Lung (tissue), 17 donors: ENCODE measurements at places on chromosomes 5 and 9.

DNA sequence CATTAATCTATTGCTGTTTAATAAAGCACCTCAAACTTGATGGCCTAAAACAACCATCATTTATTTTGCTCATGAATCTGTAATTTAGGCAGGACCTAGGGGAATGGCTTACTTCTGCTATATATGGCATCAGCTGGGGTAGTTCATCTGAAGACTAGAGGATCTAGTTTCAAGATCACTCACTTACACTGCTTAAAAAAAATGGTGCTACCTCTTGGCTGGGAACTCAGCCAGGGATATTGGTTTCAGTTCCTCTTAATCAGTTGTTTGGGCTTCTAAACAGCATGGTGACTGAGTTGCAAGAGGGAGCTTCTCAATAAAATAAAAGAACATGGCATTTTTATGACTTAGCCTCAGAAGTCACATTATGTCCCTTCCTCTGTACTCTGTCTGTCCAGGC, 142.0 kb downstream of the FAM114A2 start:
- DNase-seq, result peak; percentile 8

- DNase-seq, result no peak
Observed at GRCh38 chr9:130319300-130319699, 53.7 kb downstream of the HMCN2 start.

GRCh38 chr5:151079838-151080612, 809 bp downstream of the TNIP1 start:
- DNase-seq, result no peak

- DNase-seq, result no peak
Observed at GRCh38 chr9:20603524-20604268, 18.6 kb downstream of the MLLT3 start.

- DNase-seq, result no peak
Observed at GRCh38 chr5:81534441-81534840, 140.5 kb upstream of the ACOT12 start.

- DNase-seq, result peak; percentile 34
Observed at GRCh38 chr5:65760504-65761275, 38.7 kb downstream of the NLN start.

GRCh38 chr9:116673375-116673774, 13.7 kb upstream of the TRIM32 start:
- no peak for DNase-seq

GRCh38 chr5:89187883-89188465, 305.0 kb upstream of the MEF2C start:
- DNase-seq, result no peak

DNA sequence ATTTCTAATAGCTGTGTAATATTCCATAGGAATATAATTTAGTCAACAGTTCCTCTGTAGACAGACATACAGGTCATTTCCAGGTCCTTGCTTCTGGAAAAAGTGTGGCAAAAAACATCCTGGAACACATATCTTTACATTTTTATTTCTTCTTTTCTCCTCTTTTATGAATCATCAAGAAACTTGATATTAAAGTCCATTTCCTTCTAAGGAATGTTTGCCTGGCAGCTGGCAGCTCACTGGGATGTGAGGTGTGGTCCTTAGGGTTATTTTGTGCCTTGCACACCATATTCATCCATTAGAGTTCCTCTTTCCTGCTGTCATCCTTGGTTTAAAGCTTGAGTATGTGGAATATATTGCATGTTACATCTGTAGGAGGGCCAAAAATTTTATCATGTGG, 122.0 kb downstream of the GALNT10 start:
- DNase-seq, result no peak

- DNase-seq, result no peak
Observed at GRCh38 chr5:169637549-169638121, 560 bp downstream of the DOCK2 start.

DNA sequence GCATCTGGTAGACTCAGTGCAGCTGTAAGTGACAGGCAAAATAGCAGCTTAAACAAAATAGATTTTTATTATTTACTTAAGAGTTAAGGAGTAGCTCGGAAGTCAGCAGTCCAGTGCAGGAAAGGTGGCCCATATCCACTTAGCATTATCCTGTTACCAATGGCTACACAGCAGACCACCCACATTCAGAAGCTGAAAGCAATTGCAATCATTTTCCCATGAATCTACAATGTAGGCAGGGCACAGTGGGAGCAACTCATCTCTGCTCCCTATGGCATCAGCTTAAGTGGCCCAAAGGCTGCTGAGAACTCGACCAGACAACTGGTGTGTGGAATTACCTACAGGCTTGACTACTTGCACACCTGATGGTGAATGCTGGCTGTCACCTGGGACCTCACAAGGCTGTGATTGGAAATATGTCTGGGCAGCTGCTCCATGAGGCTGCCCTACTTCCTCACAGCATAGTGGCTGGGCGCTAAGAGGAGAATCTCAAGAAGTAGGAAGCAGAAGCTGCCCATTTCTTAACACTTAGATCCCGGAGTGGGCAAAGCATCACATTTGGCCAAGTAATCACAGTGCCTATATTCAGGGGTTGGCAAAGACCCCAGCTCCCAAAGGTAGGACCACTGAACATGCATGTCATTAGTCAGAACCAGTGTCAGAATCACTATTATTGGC, 56.4 kb downstream of the SNX18 start:
- DNase-seq, result no peak

DNA sequence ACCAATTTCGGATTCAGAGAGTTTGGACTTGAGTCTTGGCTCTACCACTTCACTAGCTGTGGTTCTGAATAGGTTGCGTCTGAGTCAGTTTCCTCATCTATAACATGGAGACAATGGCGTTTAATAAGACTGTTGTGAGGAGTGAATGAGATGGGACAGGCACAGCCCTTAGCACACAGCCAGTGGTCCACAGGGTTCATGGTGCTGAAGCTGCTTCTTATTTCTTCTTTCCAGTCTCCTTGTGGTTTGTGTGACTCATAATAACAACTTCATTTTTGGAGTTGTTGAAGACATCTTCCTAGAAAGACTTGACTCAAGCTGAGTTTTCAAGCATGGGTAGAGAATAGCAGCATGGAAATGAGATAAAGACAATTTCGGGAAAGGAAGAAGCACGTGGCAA, 172.6 kb upstream of the PPP2R2B start:
- no peak for DNase-seq

DNA sequence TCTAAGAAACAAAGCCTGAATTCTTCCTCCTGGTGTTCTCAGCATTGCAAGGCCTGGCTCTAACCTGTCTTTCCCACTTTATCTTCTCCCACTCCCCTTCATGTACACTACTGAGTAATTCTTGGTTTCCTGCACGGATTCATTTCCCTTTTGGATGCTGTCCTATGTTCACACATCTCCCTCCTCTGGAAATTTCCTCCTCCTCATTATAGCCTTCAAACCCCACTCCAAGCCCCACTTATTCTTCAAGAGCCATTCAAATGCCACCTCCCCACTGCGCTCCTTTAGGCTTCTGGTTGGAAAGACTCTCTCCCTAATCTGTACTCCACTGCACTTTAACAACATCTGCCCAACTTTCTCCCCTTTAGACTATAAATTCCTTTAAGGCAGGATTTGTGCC, 28.2 kb upstream of the C5orf63 start:
- peak; percentile 60 for DNase-seq

DNA sequence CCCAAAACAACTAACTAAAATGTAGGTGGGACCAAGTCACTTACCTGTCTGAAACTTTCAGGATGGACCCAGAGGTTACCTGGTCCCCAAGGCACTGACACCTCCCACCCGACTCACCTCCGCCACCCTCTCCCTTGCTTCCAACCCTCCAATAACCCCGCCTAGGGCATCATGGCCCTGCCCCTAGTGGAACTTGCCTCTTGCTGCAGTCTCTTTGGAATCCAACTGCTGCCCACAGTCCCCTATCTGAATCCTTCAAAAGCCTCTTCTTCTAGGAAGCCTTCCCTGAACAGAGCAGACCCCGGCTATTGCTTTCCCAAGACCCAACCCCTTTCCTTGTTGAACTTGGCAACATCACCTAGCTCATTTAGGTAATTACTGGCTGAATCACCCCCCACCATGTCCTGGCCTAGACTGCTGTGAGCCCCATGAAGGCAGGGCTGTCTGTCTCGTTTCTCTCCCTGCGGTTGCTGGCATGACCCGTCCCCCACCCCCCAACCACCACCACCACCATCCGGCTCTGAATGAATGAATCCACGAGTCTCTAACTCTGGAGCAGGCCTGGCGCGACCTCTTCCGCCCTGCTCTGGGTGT, 9.4 kb downstream of the CRB2 start:
- DNase-seq, result no peak

DNA sequence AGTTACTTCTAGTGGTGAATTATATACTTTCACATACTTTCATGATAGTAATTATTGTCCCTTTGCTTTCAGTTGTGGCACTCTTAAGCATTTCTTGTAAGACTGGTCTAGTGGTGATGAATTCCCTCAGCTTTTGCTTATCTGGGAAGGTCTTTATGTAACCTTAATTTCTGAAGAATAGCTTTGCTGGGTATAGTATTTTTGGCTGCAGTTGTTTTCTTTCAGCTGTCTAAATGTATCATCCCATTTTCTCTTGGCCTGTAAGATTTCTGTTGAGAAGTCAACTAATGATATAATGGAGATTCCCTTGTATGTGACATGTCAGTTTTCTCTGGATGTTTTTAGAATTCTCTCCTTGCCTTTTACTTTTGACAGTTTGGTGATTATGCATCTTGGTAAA, 41.0 kb downstream of the TMEM38B start:
- no peak for DNase-seq

- DNase-seq, result no peak
Observed at GRCh38 chr5:89003563-89004036, 120.6 kb upstream of the MEF2C start.

- no peak for DNase-seq
Observed at GRCh38 chr5:75037106-75037505, 15.3 kb downstream of the GCNT4 start.

GRCh38 chr5:147483188-147483790, 26.6 kb downstream of the DPYSL3 start:
- DNase-seq, result no peak

GRCh38 chr5:177364159-177364962, 6.6 kb downstream of the RGS14 start:
- DNase-seq, result no peak

- DNase-seq, result no peak
Observed at GRCh38 chr9:27711241-27711640, 138.0 kb upstream of the C9orf72 start.

DNA sequence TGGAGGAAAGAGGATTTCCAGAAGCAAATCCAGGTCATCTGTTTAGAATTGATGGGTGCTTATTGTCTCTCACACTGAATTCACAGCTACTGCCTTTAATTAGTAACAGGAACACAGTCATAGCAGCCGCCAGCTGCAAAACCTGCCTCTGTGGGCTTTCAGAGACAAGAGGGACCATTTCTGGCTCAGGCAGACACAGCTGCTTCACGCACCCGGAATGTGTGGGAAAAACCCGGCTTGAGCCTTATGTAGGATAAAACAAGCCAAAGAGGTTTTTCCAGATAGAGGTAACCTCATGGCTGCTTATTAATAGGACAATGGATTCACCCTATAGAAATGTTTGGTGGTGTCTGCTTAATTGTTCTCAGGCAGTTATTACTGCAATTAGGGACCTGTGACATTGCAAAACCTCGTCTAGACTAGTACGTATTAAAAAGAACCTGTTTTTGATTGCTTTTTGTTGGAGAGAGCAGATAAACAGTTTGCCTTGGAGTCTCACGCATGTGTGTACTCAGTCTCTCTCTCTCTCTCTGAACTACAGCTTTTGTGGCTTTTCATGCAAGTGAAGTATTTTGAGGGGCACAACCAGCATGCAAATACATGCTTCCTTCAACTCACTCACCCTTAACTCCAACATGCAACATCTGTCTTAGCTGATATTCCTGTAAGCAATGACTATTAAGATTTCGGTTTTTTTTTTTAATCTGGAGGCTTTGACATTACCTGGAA, 302.7 kb downstream of the PLK2 start:
- DNase-seq, result no peak

DNA sequence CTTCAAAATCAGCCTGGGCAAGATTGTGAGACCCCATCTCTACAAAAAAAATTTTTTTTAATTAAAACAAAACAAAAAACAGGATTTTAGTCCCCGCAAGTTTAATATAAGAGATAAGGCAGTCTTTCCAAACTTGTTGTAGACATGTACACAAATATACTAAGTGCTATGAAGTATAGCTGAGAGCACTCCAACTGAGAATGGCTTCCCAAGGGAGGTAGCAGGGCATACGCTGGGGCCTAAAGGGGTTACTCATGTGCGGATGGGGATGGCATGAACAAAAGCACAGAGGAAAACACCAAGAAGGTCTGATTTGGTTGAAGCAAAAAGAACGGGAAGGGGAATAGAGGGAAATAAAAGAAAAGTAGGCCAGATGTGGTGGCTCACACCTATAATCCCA, 21.1 kb downstream of the SAR1B start:
- DNase-seq, result no peak

DNA sequence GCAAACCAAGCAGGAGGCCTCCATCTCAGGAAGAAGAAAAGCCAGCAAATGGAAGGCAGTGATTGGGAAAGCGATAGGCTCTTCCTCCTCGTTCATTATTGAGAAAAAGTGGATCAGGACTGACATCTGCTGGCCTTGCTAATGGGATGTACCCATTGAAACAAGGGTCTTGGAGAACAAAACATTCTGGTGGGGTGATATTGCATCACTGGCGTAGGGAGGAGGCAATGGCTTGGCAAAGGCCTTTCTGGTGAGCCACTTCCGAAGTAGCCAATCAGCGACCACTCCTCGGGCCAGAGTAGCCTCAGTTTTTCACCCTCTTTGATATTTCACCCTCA, 86.7 kb upstream of the NFIB start:
- peak; percentile 96 for DNase-seq

DNA sequence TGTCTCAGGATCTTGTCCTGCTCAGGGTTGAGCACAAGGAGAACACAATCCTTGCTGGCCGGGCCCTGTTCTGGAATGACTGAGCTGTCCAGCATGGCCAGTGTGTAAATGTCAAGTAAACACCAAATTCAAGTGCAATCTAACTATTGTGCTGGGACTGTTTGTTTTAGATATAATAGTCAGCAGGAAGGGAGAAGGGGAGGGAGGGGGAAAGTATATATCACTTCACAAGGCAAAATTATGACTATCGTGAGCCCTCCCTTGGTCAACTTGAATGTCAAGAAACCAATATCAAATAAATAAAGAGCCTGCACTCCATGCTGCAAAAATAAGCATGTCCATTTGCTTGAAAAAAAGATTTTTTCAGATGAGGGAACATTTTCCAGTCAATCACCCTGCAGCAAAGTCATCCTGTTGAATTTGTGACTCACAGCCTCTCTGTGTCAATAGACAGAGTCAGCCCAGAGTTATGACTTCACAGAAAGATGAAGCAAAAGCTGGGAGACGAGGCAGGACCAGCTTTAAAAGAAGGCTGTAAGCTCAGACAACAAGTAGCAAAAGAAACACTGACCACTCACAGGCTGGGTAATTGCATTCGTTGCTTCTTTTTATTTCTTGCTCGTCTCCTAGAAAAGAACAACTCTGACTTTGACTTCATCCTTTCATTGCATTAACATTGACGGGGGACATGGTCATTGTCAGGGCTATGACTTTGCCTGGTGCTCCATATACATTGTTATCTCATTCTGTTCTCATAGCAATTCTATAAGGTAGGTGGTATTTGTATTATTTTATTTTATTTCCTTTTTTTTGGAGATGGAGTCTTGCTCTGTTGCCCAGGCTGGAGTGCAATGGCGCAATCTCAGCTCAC, 15.3 kb upstream of the KLF4 start:
- no peak for DNase-seq
